GM12892 (cell line): ENCODE measurements at places on chromosomes 6 and 20.
A peak's percentile ranks its signal among the peaks of the same experiment; 100 is the strongest.

DNA sequence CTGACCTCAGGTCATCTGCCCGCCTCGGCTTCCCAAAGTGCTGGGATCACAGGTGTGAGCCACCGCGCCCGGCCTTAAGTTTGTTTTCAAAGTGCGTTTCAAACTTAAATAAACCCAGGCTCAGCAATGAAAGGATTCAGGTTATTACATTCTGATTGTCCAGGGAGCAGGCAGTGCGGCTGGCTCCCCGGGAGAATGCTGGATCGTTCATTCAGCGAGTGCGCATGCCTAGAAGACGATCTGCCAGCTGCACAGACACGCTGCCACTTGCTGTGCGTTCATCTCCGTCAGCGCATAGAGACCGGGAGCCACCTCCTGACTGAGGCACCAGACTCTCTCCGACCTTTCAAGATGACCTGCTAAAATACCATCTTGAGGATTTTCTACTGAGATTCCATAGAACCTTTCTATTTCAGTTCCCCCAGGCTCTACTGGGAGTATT is 163.9 kb upstream of the ZNF217 start:
- no peak for DNase-seq

- DNase-seq, result no peak
Measured at GRCh38 chr6:219641-220198, 72.6 kb upstream of the DUSP22 start.

DNA sequence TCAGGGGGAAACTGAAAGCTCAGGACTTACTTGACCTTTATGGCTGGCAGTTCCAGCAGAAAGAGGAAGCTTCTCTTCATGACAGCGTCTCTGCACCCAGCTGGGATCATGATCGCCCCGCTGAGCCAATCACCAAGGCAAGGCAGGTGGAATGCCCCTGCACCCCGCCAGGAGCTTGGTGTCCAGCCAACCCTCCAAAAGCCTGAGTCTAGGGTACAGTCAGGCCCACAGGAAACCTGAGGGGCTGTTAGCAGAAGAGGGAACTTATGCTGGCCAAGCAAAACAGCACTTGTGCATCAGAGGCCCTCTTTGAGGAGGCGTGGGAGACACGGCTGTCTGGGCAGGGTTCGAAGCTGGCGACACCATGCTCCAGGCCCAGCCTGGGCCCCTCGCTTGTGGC is 188.3 kb upstream of the GMDS start:
- DNase-seq, result no peak

DNA sequence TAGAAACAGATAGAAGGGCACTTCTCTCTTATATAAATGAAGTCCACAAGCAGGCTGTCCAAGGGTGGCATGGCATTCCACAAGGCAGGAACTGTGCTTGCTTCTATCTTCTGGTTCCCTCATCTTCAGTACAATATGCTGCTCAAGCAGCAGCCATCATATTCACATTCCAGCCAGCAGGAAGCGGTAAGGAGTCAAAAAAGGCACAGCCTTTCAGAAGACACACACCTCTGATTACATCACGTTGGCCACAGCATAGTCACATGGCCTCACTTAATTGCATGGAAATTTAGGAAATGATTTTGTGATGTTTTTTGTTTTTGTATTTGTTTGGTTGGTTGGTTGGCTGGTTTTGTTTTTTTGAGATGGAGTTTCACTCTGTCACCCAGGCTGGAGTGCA is 19.0 kb downstream of the REM1 start:
- DNase-seq, result no peak

DNA sequence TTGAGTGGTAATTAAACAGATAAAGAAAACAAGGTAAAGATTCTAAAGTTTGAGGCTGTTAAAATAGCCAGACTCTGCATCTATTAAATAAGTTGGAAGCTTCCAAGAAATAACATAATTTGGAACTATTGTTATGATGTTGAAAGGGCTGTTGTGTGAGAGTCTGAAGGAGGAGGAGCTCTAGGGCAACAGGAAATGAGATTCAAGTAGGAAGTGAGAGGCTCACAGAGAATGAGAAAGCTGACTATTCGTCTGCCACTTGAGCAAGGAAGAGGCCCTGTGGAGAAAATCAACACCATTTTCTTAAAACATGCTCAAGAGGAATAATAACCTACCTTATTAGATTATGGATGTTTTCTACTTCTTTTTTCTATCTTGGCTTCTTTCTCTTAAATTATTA is 185.2 kb downstream of the SLC24A3 start:
- DNase-seq, result peak; percentile 3

DNA sequence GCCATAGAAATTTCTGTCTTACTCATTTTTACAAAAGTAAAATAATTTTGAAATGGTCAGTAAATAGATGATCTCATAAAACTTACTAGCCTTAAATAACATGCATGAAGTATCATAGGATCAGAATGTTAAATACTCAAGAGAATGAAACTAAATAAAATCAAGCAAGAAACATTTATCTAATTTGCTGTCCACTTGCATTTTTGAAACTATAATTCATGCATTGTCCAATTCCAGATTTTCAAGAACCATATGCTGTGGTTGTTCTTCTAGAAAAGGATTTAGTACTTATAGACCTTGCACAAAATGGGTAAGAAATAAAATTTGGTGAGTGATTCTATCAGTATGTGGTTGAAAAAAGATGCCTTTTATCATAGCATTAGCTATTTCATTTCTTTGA is 107.0 kb downstream of the STXBP5 start:
- no peak for DNase-seq

DNA sequence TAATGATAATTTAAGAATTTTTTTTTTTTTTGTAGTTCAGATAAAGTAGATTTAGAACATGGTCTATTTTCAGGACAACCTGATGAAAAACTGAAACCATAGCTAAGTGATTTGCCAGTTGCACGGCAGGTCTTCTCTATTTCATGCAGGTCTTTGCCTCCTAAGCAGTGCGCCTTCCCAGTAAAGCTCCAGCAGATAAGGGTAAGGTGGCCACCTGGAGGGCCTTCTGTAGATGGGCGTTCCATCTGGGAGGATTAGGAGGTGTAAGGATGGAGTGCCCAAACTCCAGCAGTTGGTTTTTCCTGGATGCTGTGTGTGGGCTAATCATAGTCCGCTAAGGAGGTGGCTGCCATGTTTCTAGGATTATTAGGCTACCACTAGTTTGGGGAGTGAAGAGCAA is 107.1 kb downstream of the ARID1B start:
- no peak for DNase-seq

DNA sequence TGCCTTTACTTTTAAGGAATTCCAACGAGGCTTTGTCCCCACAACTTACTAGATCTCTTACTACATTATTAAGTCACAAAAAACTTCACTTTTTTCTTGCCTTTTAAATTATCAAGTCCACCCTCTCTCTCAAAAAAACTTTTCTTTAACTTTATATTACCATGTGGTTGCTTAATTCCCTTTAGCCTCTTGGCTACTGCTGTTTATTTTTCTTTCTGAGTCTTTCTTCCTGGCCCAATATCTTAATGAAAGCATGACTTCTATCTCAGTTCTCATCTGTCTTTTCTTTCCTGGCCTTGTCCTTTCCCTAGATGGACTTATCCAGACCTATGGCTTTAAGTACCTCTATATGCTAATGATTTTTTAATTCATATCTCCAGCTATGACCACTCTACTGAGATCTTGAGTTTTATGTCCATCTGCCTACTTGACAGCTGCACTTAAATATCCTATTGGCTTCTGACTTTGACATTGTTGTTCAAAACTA is 710.5 kb downstream of the RFPL4B start:
- no peak for DNase-seq

GRCh38 chr6:83193747-83194566 is 800 bp downstream of the RWDD2A start:
- peak; percentile 19 for DNase-seq

DNA sequence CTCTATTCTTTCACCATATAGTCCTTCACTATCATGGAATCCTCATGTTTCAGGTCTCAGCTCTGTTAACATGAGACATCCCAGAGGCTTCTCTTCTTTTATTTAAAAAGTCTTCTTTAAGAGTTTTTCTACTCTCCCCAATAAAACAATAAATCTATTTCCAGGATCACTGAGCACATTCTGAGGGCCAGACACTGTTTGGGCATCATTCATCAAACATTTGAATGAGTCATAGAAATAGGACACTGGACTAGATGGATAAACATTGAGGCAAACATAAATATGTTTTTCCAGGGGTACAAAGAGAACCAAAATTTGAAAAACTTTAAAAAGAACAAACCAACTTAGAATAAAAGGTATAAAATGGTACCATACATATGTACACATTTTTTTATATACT is 554.4 kb downstream of the KIF16B start:
- no peak for DNase-seq
